ENCODE measurements at places on chromosomes 12 and 14.
A peak's percentile ranks its signal among the peaks of the same experiment; 100 is the strongest.

DNA sequence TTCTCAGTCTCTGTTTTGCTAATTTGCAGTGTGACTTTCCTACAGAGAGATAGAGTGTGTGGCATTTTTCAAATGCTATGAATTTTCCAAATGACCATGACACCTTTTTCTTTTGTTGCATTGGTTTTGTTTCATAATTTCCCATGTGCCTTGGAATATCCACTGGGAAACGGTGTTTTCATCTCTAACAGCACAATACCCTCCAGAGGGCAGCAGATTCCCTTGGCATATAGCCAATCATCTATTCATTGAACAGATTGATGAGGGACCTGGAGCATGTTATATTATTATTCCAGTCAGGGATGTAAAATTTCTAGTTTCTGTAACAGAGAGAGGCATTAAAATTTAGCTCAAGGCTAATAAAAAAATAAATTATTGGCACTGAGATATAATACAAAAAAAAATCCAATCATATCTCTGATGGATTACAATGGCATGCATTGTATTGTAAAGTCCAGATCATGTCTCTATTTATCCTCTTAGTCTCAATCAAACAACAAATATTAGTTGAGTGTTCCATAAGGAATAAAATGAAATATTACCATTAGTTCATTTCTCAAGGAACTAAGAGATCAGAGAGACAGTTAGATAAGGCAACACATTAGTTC is 29.6 kb upstream of the NTN4 start:
- DNase-seq = peak; percentile 62

- peak; percentile 76 for DNase-seq
Observed at GRCh38 chr14:68894802-68895703, 84.0 kb downstream of the ACTN1 start.

DNA sequence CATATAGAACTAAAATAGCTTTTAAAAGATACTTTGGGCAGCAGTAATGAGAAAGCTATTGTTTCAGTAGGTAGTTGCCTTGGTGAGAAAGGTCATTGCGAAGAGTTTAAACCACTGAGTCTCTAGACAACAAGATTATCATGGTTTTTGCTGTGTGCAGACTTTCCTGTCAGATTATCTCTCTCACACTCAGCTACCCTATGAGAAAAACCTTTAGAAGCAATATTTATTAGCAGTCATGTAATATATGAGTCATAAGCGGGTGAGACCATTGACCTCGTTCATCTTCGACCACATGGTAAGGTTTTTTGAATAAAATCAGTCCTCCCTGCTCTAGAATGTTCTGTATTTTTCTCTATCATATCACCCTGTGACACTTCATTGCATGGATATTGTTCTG is 59.9 kb downstream of the GPR65 start:
- no peak for DNase-seq

DNA sequence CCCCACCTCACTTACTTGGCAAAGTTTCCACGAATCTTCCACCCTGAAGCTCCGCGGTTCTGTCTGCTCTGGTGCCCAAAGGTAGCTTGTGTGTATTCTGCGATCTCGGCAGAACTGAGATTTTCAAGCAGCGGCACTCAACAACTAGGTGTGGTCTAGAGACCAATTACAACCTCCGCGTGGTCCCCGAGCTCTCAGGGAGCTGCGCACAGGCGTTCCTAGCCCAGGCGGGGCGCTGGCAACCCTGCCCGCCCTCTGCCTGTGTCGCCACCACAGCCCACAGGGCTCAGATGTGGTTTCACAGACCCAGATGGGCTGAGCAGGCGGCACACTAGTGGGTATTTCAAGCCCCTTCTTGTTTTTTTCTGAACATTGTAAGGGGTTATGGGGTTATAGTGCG is 1.5 kb upstream of the DIABLO start:
- no peak for DNase-seq

DNA sequence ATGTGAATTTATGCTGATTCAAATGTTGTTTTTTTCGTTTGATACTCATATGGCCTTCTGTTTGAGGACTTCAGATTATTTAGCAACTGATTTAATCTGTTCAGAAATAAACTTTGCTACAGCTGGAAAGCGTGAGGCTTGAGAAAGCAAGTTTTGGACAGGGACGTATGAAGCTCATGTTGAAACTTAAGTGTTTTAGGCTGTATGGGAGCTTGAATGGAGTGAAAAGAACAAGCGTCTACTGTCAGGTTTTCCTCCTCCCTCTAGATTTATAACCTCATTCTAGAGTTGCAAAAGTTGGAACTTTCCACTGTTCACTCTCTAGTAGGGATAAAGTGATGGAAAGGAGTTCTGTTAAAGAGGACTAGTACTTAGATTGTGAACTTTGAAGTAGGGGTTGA is 1.0 kb downstream of the PRPF39 start:
- DNase-seq = peak; percentile 46
